ENCODE measurements at places on chromosomes 3 and 15.

- DNase-seq: no peak
These were observed 20.0 kb downstream of the MEIS2 start for GRCh38 chr15:37080261-37080921.

- DNase-seq: no peak
These were observed 29.0 kb downstream of the CCDC12 start for GRCh38 chr3:46947546-46947901.

DNA sequence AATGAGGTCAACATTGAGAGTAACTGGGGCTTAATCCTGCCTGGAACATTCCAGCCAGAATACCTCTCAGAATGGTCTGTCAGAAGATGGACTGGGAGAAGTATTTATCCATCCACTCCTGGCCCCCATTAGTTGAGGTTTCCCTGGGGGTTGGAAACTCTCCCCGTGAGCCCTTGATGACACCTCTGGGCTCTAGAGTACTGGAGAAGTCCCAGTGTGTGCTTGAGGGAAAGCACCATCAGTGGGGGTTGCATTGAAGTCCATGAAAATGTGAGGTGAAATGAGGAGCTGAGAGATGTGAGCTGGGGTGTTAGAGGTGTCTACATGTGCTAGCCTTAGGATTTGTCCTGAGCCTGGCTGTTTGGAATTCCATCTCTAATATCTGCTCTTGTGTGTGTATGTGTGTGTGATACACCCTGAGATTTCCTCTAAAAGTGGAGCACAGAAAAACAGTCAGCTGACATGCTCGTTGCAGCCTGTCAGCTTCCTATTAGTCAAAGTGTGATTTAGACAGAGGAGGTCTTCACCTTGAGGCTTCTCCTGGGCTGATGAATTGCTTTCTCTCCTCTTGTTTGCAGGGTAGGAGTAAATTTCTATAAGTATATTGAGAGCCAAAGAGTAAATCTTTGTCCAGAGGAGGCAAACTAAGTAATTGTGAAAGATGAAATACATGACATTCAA is 67.6 kb downstream of the NR1D2 start:
- no peak for DNase-seq

DNA sequence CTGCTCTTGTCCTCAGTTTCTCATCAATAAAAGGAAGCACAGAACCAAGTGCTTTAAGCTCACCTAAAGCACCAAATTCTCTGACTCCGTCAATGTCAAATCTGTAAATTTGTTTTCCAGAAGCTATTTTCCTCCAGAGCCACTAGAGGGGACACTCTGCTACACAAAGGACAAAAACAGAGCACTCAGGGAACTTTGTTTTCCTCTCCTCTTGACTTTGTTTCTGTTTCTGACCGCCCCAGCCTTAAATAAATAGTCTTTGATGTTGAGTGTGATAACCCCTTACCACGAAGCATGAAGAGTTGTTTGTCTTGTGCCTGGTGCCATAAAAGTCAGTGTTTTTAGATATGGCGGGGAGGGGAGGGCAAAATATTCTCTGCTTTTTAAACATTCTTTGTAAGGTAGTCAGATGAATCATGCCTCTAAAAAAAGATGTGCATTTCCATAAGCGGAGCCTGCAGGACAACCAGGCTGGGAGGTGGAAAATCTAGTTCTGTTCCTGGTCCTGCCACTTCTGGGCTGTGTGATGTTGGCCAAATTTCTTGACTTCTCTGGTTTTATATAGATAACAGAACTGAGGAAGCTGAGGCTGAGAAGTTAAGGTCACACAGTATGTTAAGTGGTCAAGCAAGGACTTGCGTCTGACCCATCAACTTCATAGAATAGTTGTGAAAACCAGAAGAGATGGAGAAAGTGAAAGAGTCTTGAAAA is 7.3 kb upstream of the ZBTB38 start:
- peak; percentile 74 for DNase-seq

- DNase-seq: no peak
These were observed 15.4 kb downstream of the VILL start for GRCh38 chr3:38006031-38006430.

DNA sequence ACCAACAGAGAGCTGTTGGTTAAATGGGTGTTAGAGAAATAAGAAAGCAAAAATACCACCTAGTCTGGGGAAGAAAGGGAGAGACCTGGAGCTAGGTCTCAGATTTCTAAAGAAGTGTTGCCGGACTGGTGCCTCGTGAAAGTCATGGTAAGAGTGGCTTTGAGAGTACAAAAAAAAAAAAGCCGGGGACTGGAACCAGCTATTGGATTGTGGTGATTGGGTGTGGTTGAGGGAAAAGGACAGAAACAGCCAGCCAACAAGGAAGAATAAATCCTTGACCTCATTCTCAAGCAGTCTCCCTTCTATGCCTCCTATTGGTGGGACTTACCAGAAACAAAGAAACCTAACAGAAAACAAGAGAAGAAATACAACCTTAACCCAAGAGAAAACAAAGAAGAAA is 346.4 kb upstream of the KCNMB2 start:
- no peak for DNase-seq

- DNase-seq: no peak
These were observed 109.5 kb downstream of the SSR3 start for GRCh38 chr3:156445117-156446090.

GRCh38 chr15:39181940-39182339 is 398.9 kb upstream of the THBS1 start:
- DNase-seq: no peak

GRCh38 chr3:39126532-39127071 is 19.1 kb downstream of the TTC21A start:
- no peak for DNase-seq

GRCh38 chr15:86912661-86913060 is 833.0 kb downstream of the AGBL1 start:
- DNase-seq: no peak

- no peak for DNase-seq
These were observed 313.6 kb downstream of the FOXP1 start for GRCh38 chr3:71269906-71270305.

- no peak for DNase-seq
These were observed 211.2 kb downstream of the LPP start for GRCh38 chr3:188365184-188365583.

DNA sequence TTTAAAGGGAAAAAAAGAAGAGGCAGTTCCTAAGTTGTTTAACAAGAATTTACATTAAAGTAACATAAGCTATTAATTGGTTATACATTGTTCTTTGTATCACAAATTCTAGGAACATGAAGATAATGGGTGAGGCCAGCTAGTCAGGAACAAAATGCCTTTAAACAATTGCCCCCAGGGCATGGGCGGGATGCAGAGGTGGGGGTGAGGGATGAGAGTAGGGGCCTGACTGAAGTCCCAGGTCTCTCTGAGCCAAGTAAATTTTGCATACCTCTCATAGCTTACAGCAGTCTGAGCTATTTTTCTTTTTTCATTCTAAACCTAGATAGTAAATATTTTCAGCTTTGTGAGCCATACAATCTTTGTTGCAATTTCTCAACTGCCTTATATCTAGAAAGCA is 77.8 kb upstream of the RNU6-1 start:
- DNase-seq: no peak

DNA sequence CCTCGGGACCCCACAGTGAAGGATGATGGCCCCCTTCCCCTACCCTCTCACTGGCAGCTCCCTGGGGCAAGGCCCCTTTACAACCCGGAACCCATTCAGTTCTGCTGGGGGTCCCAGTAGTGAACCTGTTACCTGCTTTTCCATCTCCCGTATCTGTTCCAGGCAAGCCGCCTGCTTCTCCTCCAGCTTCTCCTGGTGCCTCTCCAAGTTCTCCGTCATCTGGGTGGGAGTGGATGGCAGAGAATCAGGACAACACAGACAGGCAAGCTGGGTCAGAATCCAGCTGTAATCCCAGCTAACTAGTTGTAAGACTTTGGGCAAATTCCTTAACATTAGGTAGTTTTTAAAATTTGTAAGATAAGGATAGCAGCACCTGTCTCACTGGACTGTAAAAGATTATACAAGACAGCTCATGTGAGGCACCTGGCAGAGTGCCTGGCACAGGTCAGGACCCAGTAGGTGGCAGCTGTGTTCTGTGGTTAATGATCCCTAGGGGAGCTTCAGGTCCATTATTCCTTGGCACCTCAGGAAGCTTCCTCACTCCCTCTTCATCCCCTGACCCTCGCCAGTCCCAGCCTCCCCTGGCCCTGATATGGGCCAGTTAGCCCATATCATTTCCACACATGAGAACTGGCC is 6.4 kb upstream of the ANKRD63 start:
- DNase-seq: no peak

GRCh38 chr3:99128235-99128634 is 226.7 kb upstream of the DCBLD2 start:
- no peak for DNase-seq

- no peak for DNase-seq
These were observed 140.2 kb downstream of the TPRA1 start for GRCh38 chr3:127450331-127450730.

DNA sequence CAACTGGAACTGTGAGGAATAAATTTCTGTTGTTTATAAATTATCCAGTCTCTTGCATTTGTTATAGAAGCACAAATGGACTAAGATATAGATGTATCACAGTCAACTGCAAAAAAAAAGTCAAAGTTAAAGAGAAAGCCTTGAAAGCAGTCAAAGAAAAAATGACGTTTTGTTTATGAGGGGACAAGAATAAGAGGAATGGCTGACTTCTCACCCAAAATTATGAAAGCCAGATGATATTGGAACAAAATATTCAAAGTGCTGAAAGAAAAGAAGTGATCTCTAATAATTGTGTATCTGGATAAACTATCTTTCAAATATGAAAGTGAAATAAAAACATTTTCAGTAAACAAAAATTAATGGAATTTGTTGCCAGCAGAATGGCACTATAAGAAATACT is 171.8 kb upstream of the IGF1R start:
- DNase-seq: no peak

DNA sequence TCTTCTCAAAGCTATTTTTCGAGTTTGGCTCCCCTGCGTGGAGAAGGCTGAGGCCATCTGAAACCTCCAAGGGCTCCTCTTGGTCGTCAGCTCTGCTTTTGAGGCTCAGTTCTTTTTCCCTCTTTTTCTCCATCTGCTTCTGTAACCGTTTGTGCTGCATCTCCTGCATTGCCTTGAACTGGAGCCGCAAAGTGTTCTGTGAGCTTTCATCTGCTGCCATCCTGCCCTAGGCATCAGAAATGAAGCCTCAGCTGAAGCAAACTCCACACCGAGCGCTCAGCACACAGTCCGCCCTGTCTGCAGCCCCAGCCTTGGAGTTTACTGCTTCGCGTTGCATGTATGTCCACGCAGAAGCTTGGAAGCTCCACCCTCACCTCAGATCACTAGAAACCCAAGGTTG is 14.9 kb downstream of the CCDC13 start:
- no peak for DNase-seq

DNA sequence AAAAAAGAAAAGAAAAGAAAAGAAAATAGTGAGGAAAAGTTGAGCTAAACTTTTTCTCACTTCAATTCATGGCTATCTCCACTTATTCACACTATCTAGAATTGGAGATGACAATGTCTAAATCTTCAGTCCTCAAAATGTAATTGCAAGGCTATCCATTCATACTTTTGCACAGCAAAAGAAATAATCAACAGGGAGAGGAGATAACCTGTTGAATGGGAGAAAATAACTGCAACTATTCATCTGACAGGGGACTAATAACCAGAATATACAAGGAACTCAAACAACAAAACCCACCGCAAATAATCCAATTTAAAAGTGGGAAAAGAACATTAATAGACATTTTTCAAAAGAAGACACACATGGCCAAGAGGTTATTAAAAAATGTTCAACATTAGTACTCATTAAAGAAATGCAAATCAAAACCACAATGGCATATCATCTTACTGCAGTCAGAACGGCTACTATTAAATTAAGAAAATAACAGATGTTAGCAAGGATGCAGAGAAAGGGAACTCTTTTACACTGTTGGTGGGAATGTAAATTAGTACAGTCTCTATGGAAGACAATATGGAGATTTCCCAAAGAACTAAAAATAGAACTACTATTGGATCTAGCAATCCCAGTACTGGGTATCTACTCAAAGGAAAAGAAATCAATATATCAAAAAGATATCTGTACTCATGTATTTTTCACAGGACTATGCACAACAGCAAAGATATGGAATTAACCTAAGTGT is 73.5 kb upstream of the PPIB start:
- no peak for DNase-seq

DNA sequence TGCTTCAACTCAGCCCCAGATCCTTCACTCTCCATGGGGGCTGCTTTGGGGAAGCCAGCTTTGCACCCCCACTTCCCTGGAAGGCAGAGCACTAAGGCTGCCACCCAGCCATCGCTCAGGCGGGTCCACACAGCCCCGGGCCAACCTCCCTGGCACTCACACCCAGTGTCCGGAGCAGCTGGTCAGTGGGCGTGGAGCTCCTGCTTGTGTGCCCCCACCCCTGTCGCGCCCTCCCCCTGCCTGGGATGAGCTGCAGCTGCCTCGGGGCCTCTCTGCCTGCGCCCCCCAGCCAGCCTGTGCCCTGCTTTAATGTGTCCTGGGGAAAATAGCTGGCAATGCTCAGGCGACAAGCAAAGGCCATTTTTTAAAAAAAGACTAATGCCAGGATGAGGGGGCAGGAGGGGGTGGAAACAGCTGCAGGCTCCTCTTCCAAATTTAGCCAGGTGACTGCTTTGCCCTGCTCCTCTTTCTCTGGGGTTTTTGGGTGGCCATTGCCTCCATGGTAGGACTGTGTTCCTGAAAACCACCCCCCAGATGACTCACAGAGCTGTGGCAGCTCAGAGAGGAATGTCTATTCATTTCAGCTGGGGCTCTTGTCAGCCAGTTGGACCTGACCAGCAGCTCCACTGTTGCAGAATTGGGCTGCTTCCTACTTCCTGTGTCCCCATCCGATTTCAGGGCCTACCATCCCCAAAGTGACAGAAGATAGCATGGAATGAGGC is 65.0 kb downstream of the CEMIP start:
- no peak for DNase-seq

DNA sequence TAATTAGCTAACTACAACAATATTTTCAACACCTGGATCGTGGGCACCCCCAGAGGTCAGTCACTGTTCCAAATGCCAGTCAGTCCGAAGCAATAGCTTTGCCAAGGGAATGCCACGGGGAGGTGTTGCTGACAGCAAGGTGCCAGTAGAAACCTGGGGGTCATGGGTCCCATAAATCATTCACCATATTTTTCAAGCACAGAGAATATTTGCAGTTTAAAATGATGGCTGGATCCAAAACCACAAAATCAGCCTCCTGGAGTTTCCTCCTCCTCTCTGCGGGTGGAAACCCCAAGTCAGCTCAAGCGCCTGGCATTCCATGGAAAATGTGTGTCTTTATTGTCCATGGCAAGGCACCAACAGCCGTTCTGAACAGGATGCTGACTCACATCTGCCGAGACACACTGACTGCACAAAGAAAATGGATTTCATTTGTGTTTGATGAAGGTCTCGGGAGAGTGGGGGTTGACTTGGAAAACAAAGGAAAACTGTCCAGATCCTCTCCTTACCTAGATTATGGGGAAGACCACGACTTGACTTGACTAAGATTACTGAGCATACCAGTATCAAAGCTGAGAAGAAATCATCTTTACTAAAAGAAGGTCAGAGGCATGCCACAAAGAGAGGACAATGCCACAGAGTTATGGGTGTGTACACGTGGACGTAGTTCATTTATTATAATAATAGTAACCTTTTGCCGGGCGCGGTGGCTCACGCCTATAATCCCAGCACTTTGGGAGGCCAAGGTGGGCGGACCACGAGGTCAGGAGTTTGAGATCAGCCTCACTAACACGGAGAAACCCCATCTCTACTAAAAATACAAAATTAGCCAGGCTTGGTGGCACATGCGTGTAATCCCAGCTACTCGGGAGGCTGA is 26.4 kb downstream of the ANXA2 start:
- DNase-seq: peak; percentile 94
